Pons (tissue), 1 donor: ENCODE measurements at places on chromosomes 12 and 14.

DNA sequence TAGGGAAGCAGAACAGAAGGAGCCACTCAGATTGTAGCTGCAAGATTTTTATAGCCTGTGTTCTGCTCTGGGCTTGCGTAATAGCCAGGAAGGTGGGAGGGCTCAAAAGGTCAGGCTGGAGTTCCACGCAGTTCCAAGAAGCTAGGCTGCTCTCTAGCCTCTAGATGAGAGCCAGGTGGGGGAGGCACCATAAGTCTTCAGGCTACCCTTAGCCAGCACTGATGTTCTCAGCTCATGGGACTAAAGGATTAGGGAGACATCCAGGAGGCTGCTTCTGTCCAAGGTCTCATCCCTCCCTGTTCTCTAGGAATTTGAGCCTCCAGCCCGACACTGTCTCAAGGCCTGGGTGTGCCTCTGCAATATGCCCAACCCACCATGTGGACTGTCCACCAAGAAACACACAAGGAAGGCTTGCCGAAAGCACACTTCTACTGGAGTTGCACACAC is 1.7 kb downstream of the LMBR1L start:
- DNase-seq, result peak; percentile 56

- DNase-seq, result no peak
Measured at GRCh38 chr12:99108924-99109323, 463.8 kb downstream of the APAF1 start.

- no peak for DNase-seq
Measured at GRCh38 chr14:88631091-88631490, 68.3 kb downstream of the ZC3H14 start.

DNA sequence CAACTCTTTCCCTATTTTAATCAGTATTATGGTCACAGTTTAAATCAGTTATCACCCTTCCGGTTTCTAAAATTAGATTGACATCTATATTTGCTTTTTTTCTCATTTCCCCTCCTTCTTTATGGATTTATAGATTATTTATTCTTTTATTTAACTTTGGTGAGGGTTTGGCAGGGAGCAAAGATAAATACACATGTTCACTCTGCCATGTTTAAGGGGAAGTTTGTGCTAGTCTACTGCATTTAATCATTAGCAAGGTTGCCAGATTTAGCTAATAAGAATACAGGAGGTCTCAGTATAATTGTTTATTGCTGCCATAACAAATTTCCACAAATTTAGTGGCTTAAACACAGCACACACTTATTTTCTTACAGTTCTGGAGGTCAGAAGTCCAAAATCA is 204.0 kb upstream of the BTG1 start:
- no peak for DNase-seq

GRCh38 chr12:130761537-130762318 is 45.6 kb upstream of the RIMBP2 start:
- DNase-seq, result peak; percentile 45

DNA sequence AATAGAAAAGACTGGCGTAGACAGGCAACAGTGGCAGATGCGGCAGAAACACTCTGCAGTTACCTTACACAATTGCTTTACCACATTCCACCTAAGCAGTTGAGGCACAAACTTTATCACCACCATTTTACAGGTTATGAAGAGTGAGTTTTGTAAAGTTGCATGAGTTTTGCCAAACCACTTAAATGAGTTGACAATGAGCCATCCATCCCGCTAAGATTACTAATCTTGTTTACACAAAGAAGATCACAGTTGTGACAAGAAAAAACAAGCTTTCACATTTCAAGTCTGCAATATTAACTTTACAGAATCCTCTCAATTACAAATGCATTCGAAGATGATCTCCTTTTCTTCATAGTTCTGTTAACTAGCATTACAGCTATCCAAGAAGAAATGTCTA is 1.8 kb downstream of the TMCC3 start:
- no peak for DNase-seq

DNA sequence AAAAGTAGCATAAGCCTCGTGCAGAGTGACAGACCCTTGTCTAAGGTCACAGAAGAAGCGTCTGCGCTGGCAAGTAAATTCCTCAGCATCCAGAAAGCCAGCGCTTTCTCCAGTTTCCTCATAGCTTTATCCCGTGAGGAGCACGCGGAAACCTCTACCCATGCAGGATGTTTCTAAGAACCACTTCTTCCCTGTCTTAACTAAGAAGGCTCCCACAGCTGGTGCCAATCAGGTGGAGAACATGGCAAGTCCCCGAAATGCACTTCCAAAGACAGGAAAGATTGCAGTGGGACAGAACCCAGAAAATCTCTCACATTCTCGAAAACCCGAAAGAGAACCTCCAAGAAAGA is 968 bp upstream of the ARID4A start:
- no peak for DNase-seq

- no peak for DNase-seq
Measured at GRCh38 chr12:24244231-24244630, 294.8 kb upstream of the SOX5 start.

DNA sequence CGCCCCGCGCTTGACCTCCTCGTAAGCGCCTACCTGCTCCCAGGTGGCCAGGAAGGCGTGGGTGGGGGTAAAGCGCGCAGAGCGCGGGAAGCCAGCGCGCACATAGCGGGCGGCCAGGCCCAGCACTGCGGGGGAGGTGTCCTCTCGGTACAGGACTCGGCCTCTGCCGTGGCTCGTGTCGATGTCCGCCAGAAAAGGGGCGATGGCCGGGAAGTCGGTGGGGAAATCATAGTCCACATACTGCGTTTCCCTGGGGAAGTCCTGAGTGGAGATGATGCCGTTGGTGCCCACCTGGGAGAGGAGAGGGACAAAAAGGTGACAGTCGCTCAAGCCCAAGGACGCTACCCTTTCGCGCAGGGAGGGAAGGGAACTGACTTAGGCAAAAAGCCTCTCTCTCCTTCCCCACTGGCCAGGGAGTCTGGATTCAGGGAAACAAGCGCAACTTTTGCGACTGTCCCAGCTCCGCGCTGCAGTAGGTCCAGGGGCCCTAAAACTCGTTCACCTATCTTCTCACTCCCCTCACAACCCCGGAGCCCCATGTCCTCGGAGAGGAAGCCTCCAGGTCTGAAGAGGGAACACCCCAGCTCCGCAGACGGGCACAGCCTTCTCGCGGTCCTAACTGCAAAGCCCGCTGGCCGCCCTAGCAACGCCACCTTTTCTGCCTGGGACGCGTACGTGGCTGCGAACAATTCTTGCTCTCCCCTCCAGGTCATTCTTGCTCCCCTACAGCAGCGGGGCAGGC is 815 bp downstream of the NID2 start:
- DNase-seq, result no peak

GRCh38 chr12:18277196-18277595 is 15.9 kb downstream of the PIK3C2G start:
- DNase-seq, result no peak

DNA sequence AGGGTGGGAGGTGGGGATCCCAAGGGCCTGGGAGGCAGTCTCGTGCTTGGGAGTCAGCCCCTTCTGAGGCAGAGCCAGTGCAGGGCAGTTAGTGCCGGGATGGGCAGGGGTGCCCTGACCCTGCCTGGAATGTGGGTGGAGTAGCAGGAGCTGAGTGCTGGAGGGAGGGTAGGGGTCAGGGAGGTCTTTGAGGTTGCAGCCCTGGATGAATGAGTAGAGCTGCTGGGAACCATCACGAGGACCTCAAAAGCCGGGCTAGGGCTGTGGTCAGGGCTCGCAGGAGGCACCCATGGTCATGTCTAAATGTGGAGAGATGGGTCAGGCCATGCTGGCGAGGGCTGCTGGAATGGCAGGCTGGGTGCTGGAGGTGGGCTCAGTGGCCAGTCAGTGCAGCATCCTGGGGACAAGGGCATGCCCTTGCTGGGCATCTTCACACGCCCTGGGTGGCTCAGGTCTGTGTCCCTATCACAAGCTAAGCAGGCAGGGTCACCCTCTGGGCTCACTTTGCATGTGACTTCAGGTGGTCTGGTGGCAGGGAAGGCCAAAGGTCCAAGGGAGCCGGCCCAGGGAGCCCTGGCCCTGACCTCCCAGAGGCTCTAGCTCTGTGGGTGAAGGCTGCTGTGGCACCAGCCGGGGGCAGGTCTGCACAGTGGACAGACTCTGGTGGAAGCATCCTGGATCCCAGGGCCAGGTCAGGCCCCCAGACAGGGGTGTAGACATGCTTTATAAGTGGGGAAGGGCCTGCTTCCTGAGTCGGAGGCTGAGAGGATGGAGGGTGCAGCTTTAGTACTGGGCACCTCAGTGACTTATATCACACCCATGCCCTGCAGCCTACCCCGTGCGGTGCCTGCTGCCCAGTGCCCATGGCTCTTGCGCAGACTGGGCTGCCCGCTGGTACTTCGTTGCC is 24.5 kb downstream of the PAPLN start:
- no peak for DNase-seq

DNA sequence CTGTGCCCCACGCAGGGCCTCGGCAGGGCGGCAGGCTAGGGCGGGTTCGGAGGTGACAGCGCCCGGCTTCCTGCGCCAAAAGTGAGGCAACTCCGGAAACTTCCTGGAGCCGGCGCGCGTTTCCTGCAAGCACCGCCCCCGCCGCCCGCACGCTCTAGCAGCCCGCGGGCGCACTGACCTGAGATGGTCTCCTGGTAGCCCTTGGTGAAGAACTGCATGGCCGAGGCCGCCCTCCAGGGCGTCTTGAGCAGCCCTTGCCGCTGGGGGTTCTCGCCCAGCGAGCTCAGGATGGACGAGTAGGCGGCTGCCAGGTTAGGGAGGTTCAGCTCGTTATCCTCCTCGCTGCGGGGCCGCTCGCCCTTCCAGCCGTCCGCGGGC is 494 bp downstream of the GCH1 start:
- DNase-seq, result no peak

GRCh38 chr12:79725987-79726386 is 35.2 kb upstream of the PAWR start:
- DNase-seq, result no peak

- no peak for DNase-seq
Measured at GRCh38 chr12:105721891-105722290, 391.4 kb downstream of the C12orf75 start.

DNA sequence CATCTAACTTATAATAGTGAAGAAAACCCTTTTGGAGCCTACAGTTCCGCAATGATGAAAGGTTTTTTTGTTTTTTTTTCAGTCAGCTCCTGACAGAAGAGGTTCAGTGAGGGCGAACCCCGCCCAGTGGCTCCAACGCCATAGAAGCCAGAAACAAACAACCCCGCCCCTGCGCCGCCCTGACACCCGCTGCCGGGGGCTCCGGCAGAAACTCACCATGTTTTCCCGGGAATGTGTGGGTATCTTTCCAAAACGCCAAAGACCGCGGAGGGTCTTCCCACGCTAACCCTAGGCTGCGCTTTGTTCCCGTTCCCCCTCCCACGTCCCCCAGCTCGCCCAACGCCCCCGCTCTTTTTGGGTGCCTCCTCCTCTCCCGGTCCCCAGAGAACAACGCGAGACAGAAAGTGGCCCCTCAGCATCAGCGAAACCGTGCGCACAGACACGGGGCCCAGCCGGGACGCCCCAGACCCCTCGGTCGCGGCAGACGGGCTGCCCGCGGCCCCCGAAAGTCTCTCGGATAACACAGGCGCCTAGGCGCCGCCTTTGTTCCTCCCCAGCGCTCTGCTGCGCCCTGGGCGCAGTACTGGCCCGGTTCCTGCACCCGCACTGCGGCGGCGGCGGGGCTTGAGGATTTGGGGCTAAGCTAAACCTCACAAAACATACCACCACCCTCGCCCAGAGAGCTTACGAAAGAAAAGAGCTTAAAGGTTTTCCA is 522 bp downstream of the TUBA1A start:
- DNase-seq, result peak; percentile 72

- no peak for DNase-seq
Measured at GRCh38 chr12:113467142-113467501, 4.5 kb downstream of the LHX5 start.

- DNase-seq, result no peak
Measured at GRCh38 chr14:56814519-56814959, 4.3 kb upstream of the OTX2 start.

- DNase-seq, result no peak
Measured at GRCh38 chr12:24996102-24996797, 47.3 kb upstream of the BCAT1 start.

- peak; percentile 85 for DNase-seq
Measured at GRCh38 chr12:26701604-26702215, 131.3 kb downstream of the ITPR2 start.

- no peak for DNase-seq
Measured at GRCh38 chr12:11916771-11917170, 154.0 kb upstream of the BCL2L14 start.

DNA sequence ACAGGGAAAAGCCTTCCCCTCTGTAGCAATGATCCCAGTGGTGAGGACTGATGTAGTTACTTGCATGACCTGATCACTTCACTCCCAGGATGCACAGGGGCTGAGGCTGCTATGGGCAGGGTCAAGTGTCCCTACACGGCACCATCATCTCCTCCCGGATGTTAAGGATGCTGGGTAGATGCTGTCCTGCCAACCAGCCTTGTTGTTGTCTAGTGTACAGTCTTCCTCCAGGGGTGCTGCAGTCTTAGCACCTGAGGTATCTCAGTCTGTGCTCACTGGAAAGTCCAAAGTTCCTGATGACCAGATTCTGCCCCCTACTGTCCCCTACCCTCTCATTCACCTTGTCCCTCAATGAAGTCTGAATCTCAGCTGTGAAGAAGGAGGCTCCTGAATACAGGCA is 20.1 kb downstream of the CPM start:
- DNase-seq, result no peak

DNA sequence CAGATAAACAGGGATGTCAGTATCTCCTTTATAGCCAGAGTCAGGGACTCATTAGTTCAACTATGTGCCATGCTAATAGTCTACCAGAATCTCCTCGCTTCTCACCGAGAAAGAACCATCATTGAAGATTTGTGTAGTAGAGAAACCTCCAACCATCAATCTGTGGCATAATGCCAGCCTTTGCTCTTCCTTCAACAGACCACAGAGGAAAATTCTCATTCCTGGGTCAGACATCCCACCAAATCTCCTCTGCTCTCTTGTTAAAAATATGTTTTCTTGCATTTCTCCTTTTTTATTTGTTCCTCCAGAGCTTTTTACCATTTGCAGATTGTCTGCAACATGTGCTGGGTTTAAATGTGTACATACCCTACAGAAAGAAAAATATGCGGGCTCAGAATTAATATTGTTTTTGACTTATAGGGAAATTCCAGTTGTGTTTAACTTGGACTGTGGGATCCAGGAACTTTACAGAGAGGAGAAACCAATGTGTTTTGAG is 64.9 kb downstream of the LLPH start:
- no peak for DNase-seq

- no peak for DNase-seq
Measured at GRCh38 chr14:75064205-75064567, 362 bp upstream of the ACYP1 start.

GRCh38 chr14:53001787-53002378 is 51.0 kb upstream of the FERMT2 start:
- DNase-seq, result no peak

GRCh38 chr14:84144166-84144565 is 1385.8 kb upstream of the FLRT2 start:
- no peak for DNase-seq

DNA sequence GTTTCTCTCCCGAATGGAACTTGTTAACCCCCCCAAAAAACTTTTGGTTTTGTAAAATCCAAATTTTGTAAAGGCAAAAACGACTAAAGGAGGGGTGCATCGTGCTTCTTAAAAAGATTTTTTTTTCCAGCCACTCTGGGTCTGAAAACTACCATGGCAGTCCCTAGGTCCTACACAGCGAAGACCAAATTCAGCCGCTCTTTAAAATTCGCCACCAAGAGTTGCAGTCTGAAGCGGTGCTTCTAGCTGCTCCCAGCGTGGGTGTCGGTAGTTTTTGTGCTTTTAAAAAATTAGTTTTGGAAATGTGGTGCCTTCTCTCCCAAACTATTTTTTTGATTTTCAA is 873 bp upstream of the GSC start:
- DNase-seq, result no peak
